Endothelial cell (in vitro differentiated cells): ENCODE measurements at places on chromosomes 12 and 14.

- no peak for DNase-seq
Observed at GRCh38 chr14:103908580-103908979, 19.7 kb upstream of the TDRD9 start.

DNA sequence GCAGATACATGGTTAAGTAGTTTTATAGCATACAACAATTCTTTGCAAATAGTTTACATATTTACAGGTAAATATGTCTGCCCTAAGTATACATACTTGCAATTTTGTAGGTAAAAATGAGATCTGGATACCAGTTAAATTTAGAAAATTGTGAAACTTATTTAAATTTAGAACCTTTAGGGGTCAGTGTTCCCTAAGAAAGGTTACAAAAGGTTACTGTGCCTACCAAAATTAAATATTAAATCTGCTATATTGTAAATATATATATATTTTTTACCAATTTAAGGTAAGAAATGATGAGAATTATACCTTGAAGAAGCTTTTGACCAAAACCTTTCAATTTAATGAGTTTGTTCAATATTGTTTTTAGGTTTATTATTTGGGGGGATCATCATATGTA, 54.0 kb downstream of the MIPOL1 start:
- DNase-seq = no peak

DNA sequence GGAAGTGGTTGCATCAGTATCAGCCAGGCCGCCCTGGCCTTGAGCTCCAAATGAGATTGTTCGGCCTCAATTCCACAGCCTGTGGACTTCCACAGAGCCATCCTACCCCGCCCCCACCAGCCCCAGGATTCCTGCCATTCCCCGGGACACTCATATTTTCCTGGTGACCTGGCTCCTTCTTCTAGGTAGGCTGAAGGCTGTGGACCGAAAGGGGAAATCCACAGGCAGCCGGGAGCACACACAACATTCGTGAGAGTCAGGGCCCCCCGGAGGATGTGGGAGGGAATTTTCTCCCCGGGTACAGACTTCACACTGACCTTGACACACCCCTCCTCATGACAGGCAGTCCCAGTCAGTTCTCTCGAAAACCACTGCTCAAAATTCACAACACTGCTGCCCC, 39.9 kb downstream of the RIN3 start:
- peak; percentile 29 for DNase-seq

GRCh38 chr12:119956047-119956446, 33.0 kb upstream of the BICDL1 start:
- no peak for DNase-seq

DNA sequence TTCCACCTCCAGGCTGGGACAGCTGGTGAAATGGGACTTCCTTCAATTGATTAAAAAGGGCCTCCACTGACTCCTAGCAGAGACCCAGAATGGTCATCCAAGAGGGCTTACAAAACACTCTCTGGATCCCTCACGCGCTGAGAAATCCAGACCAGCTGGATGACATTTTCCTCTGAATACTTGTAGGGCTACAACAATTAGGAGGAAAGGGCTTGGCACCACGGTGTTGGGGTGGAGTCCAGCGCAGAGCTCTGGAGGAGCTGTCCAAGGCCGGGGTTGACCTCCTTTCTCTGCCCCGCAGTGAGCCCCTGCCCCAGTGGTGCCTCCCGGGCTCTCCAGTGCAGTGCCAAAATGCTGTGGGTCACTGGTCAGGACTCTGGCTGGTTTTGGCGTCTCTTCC, 189.0 kb upstream of the CCND2 start:
- no peak for DNase-seq

- no peak for DNase-seq
Observed at GRCh38 chr14:34104489-34105397, 153.9 kb upstream of the EGLN3 start.

GRCh38 chr12:1915082-1915968, 3.1 kb downstream of the CACNA2D4 start:
- DNase-seq = no peak

GRCh38 chr14:81222126-81222525, 1.4 kb upstream of the GTF2A1 start:
- no peak for DNase-seq

- no peak for DNase-seq
Observed at GRCh38 chr14:56044196-56044595, 74.0 kb upstream of the PELI2 start.

- no peak for DNase-seq
Observed at GRCh38 chr14:49860988-49861698, 8.6 kb upstream of the NEMF start.

GRCh38 chr12:106974511-106974910, 12.4 kb downstream of the MTERF2 start:
- no peak for DNase-seq

GRCh38 chr12:9698681-9699080, 29.2 kb downstream of the CLEC2D start:
- DNase-seq = no peak

- no peak for DNase-seq
Observed at GRCh38 chr12:12443431-12443878, 86.6 kb downstream of the BORCS5 start.

DNA sequence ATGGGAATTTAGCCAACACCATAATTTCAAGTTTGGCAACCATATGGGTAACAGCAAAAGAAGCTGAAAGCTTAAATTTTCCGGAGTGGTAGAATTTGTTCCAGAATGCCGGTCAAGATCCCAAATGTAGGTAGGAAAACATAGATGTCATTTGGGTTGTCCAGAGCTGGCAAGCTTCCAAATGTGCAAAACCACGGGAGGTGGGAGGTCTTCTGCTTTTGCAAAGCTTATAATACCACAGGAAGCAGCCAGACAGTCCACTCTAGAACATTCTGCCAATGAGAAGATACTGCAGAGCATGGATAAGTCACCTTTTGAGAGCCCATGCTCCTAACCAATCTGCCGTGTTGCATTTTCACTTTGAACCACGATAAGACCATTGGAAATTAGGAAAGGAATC, 26.4 kb upstream of the BATF start:
- DNase-seq = no peak

GRCh38 chr12:72274931-72275330, 2.8 kb downstream of the TRHDE start:
- no peak for DNase-seq

DNA sequence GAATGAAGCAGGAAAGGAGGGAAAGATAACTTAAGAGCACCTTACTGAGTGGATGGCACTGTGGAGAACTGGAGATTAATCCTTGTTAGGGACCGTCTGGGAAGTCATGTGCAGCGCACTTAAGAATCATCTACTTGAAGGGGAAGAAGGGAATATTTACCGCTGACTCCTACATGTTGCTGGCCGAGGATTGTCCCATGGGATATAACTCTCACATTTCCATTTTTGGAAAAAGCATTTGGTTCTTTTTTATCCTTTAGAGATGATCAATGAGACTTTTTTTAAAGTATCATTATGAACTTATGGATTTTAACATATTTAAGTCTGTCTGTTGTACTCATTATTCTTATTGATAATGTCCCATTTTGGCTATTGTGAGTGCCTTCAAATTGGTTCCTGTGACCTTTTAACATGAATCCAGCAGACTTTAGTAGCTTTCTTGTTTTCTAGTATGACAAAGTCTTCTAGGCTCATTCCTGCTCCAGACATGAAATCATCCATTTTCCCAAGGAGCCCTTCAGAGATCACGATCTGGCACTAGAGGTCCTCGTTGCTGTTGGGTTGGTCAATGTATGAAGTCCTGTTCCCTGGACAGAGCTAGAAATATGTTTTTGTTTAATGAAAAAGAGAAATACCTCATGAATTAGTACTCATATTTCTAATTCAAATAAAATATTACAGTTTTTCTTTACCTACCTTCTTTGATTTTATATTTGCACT, 20.2 kb upstream of the FAM234B start:
- peak; percentile 45 for DNase-seq
